GDM1 (cell line): ENCODE measurements at places on chromosomes 16 and 17.

DNA sequence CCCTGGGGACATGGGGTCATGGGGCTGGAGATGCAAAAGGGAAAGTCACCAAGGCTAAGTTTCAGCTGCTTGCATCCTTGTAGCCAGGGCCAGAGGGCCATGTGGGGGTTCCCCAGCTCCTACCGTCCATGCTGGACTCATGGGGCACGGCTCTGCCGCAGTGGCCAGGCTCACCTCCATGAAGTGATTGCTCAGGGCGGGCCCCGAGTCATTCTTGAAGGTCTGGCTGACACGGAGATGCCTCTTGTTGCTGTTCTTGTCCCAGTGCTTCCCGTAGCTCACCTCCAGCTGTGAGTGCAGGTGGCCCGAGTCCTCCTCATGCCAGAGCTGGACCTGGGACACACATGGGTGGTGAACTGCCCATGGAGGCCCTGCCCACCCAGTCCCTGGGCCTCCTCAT lies 114.5 kb downstream of the RMI2 start:
- DNase-seq: no peak

DNA sequence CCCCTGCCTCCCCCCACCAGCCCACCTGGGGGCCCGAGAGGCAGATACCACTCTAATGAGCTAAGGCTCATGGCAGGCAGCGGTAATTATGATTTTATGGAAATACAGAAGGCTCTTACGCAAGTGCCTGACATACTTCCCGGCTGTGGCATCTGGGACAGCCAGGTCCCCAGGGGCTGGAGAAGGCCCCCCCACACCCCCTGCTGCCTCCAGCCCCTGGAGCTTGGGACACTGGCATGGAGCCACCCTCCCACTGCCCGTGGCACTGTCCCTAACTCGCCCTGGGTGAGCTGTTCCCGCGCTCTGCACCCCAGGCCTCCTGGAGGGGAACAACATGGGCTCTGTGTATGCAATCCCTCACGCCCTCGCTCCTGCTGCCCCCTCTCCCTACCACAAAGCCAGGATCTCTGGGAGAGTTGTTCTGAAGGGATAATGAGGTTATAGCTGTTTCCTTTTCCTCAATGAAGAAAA lies 5.4 kb upstream of the STAC2 start:
- no peak for DNase-seq

GRCh38 chr17:80421381-80422090 lies 6.6 kb downstream of the ENDOV start:
- no peak for DNase-seq

DNA sequence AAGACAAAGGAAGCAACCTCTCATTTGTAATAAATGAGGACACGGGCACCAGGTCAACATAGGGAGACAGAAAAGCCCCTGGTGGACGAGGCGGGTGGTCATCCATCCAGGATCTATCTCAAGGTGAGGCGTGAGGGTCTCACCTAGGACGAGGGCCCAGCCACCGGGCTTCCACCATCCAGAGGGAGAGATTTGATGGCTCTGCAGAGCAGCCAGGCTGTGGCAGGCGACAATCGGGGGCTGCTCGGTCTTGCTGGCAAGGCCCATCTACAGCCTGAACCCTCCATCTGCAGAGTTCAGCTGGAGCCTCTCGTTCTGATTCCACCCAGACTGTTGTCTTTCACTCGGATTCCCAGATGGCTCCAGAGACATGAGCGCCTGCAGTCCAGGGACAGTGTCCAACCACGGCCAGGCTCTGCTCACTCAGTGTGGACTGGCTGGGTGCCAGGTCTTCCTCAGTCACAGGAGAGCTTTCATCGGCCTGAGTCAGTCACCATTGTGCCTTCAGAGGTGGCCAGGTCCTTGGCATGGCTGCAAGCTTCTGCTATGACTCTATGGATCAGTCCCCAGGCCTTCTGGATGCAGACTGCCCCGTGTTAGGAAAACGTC lies 5.9 kb downstream of the LITAFD start:
- no peak for DNase-seq

DNA sequence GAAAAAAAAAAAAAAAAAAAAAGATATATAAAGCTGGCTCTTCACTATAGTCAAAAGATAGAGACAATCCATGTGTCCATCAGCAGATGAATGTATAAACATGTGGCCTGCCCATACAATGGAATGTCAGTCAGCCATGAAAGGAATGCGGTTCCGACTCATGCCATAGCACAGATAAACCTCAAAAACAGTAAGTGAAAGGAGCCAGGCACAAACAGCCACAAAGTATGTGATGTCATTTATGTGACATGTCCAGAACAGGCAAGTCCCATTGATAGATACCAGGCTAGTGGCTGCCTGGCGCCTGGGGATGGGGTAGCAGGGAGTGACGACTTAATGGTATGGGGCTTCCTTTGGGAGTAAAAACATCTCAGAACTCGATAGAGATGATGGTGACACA lies 155.7 kb downstream of the CMIP start:
- no peak for DNase-seq

DNA sequence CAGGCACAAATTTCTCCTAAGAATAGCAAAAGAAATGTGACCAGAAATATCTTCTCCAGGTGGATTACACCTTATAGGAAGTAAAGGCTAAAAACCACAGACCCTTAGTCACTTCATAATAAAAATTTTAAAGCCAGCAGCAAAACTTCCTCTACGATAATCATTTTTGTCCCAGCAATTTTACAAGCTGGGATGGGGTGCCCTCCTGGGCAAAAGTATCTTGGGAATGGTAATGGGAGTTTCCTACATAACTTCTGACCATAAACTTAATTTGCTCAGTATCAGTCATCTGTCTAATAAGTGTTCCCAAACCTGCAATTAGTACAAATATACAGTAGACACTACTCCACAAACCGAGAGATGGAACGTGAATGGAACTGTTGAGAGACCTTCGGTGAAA lies 3.0 kb downstream of the PHF12 start:
- no peak for DNase-seq

DNA sequence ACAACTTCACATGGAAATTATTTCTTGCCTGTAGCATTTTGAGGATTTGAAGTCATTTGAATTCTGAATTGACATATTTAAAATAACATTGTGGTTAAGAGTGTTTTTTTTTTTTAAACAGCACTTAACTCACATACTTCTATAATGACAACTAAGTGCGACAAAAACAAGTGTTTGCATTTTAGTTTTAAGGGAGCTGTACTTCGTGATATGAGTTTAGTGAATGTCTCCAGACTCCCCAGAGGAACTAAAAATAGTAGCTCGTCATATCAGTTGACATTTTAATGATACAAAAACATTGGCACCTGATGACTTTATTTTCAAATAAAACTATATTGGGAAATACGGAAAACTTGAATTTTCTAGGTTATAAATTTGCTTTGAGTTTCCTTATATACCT lies 389.6 kb upstream of the MON1B start:
- no peak for DNase-seq

DNA sequence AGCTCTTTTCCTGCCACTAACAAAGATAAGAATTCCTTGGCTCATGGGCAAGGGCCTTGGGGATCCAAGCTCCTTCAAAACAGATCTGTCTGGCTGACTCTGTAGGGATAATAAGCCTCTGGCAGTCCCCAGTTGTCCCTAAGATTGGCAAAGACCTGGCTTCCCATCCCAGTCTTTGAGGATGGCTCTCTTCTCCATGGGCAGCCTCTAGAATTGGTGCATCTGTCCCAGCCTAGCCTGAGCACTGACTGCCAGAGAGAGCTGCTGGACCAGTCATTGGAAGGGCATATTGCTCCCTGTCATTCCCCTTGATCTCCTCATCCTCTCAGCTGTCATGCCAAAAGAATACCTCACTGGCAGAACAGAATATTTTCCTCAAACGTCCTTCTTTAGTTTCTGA lies 13.2 kb upstream of the CUEDC1 start:
- no peak for DNase-seq

GRCh38 chr17:49104511-49105074 lies 28.0 kb upstream of the B4GALNT2 start:
- DNase-seq: no peak

- DNase-seq: no peak
Observed at GRCh38 chr17:79988185-79988971, 47.3 kb downstream of the TBC1D16 start.

GRCh38 chr17:30950669-30951399 lies 20.0 kb upstream of the RNF135 start:
- DNase-seq: peak; percentile 49

- DNase-seq: no peak
Observed at GRCh38 chr16:80171746-80172145, 369.0 kb upstream of the DYNLRB2 start.
